Posterior cingulate gyrus (tissue), 11 donors: ENCODE measurements at places on chromosomes 13 and 19.

DNA sequence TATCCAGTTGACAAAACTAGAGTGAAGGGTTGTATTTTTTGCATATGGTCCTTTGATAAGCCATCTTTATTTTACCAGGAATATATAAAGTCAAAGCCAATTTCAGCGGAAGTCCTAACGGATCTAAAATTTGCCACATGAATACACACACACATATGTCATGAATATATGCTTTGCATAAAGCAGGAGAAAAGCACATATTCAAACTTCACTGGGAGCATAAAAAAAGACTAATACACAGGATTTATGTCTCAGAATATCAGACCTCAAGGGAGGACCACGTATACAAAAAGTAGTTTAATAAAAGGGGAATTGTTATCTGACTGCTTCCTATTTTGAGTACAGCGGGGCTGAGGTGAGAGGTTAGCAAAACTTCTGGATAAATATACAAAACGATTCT, 308.7 kb downstream of the PCDH9 start:
- DNase-seq: no peak

GRCh38 chr13:46905249-46905648, 8.4 kb upstream of the HTR2A start:
- DNase-seq: no peak

- DNase-seq: no peak
Measured at GRCh38 chr13:33496336-33496735, 210.8 kb upstream of the STARD13 start.

DNA sequence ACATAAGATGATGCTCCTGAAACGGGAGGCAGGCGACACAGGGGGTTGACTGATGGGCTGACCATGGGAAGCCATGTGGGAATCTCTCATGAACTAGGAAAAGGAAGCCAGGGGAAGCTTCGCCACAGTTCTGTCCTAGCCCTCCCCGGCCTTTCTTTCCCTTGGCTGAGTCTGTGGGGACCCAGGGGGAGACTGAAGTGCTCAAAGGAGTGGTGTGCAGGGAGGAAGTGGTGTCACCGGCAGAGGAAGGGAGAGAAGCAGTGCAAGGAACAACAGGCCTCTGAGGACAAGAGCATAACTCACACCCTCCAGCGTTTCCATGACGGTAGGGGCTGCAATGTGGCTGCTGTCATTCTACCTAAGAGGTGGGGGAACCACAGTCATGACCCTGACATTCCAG, 1.1 kb downstream of the KIR3DL3 start:
- no peak for DNase-seq

DNA sequence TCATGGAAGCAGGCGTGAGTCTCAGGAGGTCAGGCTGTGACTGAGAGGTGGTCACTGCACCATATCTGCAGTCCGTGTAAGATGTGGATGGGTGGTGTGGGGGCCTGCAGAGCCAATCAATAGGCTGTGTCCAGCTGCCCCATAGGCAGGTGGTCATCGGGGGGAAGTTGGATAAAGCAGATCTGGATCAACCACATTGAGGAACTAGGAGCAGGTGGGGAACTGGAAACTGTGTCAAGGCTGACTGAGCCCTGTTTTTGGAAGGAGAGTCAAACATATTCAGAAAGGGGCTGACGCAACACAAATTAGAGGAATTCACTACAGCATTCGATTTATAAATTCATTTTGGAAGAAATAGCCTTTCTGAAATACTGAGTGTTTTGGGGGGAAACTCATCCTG, 15.0 kb downstream of the CLEC4M start:
- no peak for DNase-seq
